Stimulated activated CD8-positive, alpha-beta memory T cell treated with anti-CD3 and anti-CD28 coated beads, Interleukin-15, amount 100 ng/mL, for 24 hours (primary cell): ENCODE measurements at places on chromosomes 2 and 18.

DNA sequence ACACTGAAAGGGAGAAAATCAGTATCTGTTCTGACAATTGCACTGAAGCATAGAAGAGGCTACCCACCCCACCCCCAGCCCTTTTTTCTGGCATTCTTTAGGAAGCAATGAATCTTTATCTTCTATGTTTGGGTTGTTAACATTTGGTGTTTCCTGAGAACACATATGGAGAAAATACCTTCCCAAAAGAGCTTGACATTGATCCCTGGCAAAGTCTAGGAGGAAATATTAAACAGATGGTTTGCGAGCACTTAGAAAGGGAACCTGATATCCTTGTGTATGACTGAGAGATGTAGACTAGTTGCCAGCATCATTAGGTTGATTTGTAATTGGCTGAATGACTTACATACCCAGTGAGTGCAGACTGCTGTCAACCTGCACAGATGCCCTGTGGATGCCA, 42.9 kb downstream of the DOK1 start:
- no peak for DNase-seq

DNA sequence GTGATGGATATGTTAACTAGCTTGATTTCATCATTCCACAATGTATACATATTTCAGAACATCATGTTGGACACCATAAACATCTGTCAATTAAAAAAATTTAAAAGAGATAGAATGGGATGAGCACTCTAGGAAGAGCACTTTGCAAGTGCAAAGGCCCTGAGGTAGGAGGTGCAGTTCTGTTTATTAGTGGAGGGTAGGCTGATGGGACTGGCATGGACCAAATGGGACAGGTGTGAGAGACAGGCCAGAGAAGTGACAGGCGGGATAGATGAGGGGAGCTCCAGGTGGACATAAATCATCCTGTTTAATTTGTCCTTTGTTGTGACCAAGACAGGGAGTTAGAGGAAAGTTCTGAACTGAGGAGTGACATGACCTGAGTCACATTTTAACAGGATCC, 477.9 kb downstream of the TSN start:
- no peak for DNase-seq

GRCh38 chr2:38233231-38233983, 143.7 kb downstream of the ATL2 start:
- no peak for DNase-seq

- DNase-seq = no peak
Observed at GRCh38 chr2:174035981-174036742, 71.0 kb upstream of the SP3 start.

DNA sequence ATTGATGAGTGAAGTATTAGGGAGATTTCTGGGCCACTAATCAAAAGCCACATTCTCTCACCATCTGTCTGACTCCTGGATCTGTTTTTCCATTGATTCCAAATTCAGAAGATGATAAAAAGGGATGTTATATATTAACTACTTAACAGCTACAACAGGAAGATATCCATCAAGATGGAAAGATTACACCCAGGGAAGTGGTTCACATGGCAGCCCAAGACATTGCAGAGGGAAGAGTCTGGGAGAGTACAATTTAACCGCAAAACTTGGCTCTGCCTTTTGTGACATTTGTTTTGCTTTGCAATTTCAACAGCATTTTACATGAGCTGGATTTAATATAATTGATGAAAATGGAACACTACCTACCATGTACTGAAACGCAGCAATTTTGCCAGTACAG, 22.5 kb upstream of the TCF4 start:
- DNase-seq = no peak

DNA sequence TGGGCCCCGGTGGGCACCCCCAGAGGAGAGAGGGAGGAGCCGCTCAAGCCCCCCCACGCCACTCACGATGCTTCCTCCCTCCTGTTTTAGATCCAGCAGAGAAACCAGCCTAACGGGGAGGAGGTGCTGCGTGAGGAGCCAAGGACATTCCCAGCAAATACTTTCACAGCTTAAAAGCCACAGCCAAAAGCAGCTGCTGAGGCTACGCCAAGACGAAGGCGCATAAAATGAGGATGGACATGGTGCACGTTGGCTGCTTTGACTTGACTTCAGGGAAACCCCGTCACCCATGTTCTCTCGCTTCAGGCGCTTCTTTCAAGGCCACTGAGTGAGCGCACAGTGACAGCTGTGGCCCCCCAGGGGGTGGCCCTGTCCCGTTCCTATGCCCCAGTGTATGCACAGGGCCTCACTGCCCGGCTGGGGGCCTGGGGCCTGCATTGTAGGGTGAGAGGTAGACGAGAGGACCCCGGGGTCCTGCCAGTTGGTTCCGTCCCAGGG, 72.1 kb upstream of the PXDN start:
- no peak for DNase-seq

DNA sequence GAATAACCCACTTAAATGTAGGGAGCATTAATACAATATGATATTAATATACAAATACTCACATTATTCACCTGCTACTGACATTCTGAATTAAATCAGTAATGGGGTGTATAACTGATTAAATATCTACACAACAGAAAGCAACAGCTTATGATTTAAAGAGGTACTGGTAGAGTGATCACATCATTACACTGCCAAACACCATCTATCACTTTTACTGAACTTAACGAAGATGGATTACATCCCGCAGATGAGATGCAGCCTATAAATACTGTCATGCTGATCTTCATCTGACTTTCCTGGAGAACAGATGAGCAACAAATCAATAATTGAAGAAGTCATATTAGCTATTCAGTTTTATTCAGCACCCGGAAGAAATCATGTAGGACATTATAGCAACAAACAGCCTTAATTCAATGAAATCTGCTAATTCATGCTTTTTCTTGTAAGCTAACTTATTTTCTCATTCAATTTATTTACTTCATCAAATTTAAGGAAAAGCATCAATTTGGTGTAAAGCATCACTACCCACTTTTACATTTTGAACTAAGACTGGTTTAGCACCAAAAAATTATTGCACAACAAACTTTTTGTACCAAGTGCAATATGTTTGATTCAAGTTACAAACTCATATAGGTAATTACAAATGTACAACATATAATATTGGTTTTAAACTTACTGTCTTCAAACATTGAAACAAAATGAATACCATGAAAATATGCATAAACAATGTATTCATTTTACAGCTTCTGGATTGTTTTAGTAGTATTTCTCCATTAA, 1509.0 kb downstream of the LRP1B start:
- DNase-seq = no peak

DNA sequence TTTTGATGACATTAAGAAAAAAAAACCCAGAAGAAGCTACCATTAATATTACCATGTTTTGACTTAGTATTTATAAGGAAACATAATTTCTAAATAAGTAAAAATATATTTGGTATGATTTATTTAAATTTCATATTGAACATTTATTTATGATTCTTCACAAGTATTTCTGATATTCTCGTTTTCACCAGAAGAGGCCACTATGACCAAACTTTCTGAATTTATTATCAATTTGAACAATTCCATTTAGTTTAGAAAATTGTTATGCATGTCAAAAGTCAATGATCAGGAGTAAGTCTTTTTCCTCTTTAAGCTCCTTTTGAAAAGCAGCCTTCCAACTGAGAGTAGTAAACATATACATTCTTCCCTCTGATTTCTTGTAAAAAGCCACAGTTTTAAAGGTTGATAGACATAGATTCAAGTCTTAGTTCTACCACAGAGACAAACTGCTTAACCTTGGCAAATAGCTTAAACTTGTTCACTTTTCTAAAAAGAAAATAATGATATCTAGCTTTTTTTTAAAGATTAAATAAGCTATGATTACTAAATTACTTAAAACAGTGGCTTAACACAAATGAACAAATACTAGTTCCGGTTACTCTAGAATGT, 329.9 kb downstream of the TRIB2 start:
- no peak for DNase-seq
